ENCODE measurements at places on chromosomes 7 and 10.
A peak's percentile ranks its signal among the peaks of the same experiment; 100 is the strongest.

DNA sequence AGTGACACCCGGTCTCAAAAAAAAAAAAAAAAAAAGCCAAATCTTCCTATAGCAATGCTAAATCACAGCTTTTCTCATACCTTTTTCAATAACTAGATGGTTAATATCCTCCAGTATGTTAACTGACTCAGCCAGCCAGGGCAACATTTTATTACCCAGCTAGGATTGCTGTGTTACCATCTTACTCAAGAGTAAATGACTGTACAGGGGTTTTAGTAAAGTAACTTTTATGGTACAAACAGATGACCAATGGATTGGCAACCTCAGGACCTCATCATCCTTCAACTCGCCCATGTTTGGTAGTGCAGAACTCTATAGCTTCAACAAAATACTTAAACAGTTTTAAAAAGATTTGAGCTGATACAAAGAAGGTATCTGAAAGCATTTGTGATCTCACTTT, 59.5 kb downstream of the HBP1 start:
- DNase-seq = no peak

DNA sequence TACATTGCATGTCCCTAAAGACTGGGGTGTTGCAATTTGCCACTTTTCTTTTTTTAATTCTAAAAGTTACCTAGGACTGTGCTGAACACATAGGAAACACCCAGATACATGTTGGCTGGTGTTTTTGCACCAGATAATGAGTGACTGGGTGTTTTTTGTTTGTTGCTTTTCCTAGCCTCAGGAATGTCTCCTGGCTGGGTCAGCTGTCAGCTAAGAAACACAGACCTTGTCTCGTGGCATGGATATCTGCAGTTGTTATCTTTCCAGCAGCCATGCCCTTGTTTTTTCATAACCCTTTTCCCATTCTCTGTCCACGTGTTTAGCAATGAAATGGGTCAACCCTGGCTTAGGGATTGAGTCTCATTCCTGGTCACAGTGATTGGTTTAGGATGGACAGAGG, 433.9 kb upstream of the ZMIZ1 start:
- no peak for DNase-seq

GRCh38 chr10:102368077-102368476, 27.4 kb upstream of the NFKB2 start:
- DNase-seq = no peak

DNA sequence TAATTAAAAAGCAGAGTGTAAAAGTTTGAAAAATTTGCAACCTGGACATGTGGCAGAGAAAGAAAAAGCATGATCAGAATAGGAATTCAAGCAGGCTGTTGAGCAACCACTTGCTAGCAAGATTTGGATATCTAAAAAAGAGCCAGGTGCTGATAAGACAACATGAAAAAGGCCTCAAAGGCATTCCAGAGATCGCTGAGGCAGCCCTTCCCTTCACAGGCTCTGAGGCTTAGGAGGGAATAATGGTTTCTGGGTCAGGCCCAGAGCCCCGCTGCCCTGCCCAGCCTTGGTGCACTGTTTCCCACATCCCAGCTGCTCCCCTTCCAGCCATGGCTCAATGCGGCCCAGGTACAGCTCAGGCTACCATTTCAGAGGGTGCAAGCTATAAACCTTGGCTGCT, 64.1 kb upstream of the EEPD1 start:
- DNase-seq = no peak

- DNase-seq = peak; percentile 41
Measured at GRCh38 chr10:70232155-70232858, 922 bp downstream of the PPA1 start.

- no peak for DNase-seq
Measured at GRCh38 chr10:585502-585901, 104.0 kb downstream of the DIP2C start.

DNA sequence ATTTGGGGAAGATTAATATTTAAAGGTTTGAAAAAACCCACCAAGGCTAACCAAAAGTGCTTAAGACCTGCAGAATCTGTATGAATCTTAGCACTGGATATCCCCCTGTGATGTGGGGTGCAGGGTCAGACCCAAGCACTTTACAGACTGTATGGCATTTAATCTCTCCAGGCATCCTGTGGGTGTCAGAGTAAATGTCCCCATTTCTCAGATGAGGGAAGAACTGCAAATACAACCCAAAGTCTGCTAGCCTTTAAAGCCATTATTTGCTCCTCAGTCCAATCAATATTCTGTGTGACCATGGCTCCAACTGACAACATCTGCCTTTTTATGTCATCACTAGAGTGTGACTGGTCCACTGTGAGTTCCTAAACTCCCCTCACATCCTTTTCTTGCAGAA, 10.0 kb upstream of the MBL2 start:
- no peak for DNase-seq

- DNase-seq = no peak
Measured at GRCh38 chr7:132861424-132861823, 220.5 kb downstream of the CHCHD3 start.

- DNase-seq = no peak
Measured at GRCh38 chr10:101859530-101859929, 15.9 kb upstream of the KCNIP2 start.

All from activated CD8-positive, alpha-beta memory T cell treated with anti-CD3 and anti-CD28 coated beads, Interleukin-2, amount 50 U/mL, for 4 hours (primary cell).